ENCODE measurements at places on chromosomes 12 and 14.

DNA sequence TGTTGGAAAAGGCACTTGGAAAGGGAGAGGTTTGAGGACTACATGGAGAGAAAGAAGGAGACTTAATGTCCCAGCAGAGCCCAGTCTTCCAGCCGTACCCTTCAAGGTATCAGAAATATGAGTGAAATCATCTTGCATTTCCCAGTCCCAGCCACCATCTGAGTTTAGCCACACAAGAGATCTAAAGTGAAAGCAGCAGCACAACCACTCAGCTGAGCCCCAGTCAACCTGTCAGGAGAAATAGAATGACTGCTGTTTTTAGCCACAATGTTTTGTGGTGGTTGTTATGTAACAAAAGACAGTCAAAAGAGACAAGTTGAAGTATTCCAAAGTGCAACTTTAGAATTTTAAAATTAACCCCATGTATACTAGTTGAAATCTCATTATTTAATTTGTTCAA lies 28.0 kb downstream of the DERA start:
- no peak for DNase-seq

GRCh38 chr12:104677441-104678089 lies 220.8 kb downstream of the CHST11 start:
- DNase-seq = no peak

GRCh38 chr12:6530576-6531260 lies 3.6 kb upstream of the GAPDH start:
- no peak for DNase-seq

DNA sequence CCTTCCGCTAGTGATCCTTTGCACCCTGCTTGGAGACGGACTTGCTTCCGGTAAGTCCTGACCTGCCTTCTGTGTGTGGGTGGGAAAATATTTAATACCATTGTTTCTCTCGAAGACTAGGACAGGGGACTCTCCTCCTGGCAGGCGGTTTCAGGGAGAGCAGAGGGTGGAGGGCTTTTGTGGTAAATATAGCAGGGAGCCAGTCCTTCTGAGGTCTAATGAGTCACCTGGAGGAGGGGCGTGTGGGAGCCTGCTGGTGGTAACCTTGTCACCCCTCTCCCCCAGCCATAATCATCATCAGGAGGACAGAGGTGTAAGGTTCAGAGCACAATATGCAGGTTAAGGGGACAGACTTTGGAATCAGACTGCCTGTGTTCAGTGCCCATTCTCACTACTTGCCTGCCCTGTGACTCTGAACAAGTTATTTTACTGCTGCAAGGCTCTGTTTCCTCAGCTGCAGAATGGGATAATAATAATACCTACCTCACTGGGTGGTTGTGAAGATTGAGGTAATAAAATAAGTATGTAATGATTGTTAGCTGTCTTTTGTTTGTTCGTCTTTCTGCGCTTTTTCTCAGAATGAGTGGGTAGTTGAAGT lies 47.4 kb downstream of the SUSD6 start:
- DNase-seq = no peak

- DNase-seq = no peak
Measured at GRCh38 chr14:34329301-34329700, 132.7 kb downstream of the SPTSSA start.

DNA sequence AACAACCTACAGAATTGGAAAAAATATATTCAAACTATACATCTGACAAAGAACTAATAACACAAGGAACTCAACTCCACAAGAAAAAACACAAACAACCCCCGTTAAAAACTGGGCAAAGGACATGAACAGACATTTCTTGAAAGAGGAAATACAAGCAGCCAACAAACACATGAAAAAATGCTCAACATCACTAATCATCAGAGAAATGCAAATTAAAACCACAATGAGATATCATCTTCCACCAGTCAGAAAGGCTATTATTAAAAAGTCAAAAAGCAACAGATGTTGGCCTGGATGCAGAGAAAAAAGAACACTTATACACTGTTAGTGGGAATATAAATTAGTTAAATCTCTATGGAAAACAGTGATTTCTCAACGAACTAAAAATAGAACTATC lies 82.6 kb upstream of the CCDC91 start:
- no peak for DNase-seq

DNA sequence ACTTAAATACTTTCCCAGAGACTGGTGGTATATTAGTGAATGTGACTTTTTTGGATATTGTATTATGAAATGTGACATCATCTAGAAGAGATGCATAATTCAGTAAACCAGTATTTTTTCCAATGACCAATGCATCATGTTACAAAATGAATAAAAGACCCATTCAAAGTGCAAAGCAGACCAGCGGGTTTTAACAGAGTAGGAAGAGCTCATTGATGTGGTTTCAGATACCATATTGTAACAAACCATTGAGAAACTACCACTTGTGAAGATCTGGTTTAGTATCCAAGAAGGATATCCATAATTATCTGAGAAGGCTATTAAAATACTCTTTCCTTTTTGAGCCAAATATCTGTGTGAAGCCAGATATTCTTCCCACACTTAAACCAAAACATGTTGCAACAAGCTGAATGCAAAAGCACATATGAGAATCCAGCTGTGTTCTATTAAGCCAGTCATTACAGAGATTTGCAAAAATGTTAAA lies 47.7 kb downstream of the MVK start:
- no peak for DNase-seq

DNA sequence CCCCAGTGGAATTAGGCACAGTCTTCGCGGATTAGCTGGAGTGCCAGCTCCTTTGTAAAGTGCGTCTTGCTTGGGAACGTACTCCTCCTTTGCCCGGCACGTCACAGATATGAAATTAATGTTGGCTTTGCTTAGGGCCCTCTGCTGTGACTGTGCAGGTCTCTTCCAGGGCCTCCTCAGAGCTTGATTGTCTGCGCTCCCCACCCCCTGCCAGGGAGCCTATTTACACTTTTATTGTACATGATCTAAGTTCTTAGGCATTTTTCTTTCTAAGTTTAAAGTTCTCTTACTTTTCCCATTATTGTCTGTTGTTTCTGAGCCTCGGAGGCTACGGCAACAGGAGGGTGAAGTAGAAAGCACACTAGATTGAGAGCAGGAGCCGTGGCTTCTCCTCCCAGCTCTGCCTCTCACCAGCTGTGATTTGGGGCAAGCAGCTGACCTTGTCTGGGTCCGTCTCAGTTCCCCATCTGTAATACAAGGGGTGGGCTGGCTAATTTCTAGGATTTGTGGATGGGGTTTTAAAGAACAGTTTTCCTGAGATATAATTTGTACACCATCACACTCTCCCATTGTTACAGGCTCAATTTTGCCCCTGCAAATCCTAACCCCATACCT lies 81.8 kb downstream of the TSPAN9 start:
- DNase-seq = no peak

All from activated CD8-positive, alpha-beta memory T cell treated with anti-CD3 and anti-CD28 coated beads for 4 hours (primary cell).